H4 (cell line): ENCODE measurements at places on chromosomes 1 and 21.

GRCh38 chr1:182549346-182549745, 39.7 kb downstream of the RNASEL start:
- DNase-seq, result no peak

DNA sequence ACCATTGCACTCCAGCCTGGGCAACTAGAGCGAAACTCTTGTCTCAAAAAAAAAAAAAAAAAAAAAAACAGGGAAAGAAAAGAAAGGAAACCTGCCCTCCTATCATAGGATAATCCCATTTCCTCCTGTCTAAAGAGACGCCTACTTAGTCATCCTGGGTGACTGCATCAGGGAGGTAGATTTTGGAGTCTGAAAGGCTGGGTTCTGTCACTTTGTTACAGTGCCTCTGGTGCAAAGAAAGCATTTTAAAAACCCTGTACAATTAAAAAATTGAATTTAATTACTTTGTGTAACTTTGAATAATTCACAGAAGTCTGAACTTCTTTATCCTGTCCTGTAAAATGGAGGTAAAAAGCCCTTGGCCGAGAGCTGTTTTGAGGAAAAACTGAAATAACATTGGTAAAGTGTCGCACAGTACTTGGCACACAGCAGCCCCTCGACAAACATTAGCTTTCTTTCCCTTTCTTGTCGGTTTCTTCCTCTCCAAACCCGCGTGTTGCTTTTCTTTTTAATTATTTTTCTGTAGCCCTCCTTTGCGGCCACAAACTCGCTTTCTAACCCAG, 657 bp upstream of the HDAC1 start:
- DNase-seq, result peak; percentile 69

- DNase-seq, result no peak
Observed at GRCh38 chr1:27035344-27035743, 22.7 kb upstream of the TENT5B start.

- DNase-seq, result no peak
Observed at GRCh38 chr1:179826626-179827280, 50.9 kb downstream of the TOR1AIP2 start.

DNA sequence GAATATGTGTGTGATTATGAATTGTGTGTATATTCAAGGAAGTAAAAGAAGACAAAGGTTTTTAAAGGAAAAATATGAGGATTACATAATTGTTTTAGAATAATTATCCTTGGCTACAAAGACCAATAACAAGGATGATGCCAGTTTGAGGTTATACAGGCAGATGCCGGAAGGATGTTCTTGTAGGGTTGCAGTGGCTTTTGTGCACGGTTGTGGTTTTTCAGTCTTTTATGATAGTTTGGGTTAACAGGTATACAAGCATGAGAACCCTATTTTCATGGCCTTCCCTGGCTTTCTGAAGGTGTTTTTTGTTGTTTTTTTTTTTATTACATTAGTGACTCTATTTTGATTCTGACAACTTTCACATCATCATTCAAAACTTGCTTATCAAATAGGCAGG, 4.9 kb downstream of the CR2 start:
- DNase-seq, result no peak

DNA sequence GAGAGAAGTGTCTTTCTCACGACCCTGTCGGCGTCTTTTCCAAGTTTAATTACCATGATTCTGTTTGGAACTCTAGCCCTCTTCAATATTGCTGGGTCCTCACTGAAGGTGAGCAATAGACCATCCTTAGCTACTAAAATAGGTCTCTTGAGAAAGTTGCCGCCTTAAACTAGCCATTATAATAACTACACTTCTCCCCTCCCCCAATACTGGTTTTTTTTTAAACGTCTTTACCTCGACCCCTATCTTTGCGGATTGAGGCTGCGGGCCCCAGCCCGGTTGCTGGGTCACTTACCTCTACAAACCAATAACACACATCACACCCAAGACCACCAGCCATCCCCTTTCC, 672 bp downstream of the ENSA start:
- DNase-seq, result no peak

DNA sequence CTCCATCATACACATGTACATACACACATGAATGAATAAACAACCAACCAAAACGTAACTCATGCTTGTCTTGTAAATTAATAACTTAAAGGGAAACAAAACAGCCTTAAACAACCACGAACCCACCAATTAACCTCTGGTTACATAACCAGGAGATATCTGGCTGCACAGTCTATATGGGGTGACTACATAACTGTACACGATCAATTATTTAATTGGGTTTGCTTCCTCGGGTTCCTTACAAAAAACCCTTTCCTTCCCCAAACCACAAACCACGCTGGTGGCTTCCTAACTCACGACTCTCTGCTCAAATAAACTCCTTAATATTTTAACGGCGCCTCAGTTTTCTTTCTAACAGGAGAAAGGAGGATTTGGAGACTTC, 744 bp downstream of the ZNF670 start:
- DNase-seq, result no peak

GRCh38 chr1:3814771-3815561, 18.7 kb upstream of the LRRC47 start:
- DNase-seq, result no peak

GRCh38 chr1:109112652-109113285, 1.1 kb upstream of the ELAPOR1 start:
- peak; percentile 62 for DNase-seq

DNA sequence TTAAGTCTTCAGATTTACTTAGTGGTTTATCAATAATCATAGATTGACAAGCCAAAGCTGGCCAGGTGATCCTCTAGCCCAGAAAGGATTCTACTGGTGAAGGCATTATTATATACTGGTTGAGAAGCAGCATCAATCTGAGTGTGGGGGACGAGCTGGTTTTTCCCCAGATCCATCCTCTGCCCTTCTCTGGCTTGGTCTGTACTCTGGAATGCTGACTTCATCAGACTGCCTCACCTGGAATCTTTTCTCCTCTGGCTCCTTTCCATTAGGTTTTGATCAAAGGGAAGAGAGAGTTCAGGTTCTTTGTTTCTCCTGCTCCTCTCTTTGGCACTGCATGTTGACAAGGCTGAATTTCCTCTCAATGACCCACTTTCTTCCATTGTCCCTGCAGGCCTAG, 93.9 kb downstream of the KCTD3 start:
- DNase-seq, result no peak

- DNase-seq, result no peak
Observed at GRCh38 chr1:171206978-171207355, 21.9 kb downstream of the FMO2 start.
